ENCODE measurements at places on chromosomes 6 and 20.

- no peak for DNase-seq
Measured at GRCh38 chr20:36407199-36407733, 101.1 kb downstream of the DLGAP4 start.

DNA sequence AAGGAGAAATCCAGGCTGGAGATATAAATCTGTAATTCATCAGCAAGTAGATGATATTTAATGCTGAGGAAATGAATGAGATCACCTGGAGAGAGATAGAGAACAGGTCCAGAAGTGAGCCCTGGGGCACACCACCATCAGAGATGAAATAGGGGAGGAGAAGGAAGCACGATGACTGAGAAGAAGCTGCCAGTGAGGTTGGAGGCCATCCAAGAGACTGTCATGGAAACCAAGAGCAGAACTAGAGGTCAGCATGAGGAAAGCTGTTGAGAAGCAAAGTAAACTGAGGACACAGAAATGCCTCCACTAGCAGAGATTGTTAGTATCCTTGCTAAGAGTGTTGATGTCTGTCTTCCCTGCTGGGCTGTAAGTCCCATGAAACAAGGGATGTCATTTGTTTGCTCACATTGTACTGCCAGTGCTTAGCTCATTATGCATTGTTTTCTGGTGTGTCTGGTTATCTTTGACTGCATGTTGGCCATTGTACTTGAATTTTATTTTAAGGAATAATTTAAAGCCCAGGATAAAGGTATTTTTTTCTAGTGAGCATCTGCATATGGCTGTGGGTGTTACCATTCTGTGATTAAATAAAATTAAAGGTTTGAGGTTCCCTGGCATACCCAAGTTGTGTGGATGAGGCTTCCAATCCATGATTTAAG is 35.8 kb downstream of the CDH22 start:
- DNase-seq: no peak

GRCh38 chr20:5844063-5844681 is 94.0 kb downstream of the SHLD1 start:
- DNase-seq: peak; percentile 26

- peak; percentile 15 for DNase-seq
Measured at GRCh38 chr6:14129575-14129974, 12.0 kb downstream of the CD83 start.

Data from stimulated activated CD4-positive, alpha-beta T cell treated with anti-CD3 and anti-CD28 coated beads, Interleukin-12 subunit alpha, Interleukin-12 subunit beta, amount 100 ng/mL, for 4 hours (primary cell).